ENCODE measurements at places on chromosomes 7 and 10.
A peak's percentile ranks its signal among the peaks of the same experiment; 100 is the strongest.

DNA sequence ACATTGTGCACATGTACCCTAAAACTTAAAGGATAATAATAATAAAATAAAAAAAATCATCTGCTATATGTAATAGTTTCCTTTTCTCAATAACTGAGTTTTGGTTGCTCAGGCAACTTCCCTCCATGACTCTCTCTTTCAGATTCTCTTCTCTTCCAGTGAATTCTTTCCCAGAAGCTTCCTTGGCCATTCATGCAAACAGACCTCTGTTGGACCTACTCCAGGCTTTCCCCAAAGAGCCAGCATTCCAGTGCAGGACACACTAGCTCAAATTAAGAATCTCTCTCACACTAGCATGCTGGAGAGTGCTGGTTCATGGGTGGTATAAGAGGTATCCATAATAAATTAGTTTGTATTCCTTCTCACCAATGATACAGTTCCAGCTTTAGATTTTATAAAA, 31.0 kb upstream of the ZEB1 start:
- DNase-seq = no peak

DNA sequence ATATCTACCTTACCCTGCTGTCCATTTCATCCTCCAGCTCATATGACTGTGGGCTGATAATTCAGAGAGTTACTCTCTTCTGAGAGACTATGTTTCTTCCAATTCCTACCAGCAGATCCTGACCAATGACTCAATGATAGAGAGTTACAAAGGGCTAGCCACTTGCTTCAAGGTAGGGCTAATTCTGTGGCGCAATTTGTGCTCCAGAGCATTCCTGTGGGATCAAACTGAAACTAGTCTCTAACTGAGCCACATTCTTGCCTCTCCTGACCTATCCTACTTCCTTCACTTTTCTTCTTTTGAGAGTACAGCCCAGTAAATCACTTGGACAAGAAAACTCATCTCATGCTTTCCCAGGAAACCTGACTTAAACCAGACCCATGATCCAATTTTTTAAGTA, 17.9 kb upstream of the ASZ1 start:
- DNase-seq = no peak

DNA sequence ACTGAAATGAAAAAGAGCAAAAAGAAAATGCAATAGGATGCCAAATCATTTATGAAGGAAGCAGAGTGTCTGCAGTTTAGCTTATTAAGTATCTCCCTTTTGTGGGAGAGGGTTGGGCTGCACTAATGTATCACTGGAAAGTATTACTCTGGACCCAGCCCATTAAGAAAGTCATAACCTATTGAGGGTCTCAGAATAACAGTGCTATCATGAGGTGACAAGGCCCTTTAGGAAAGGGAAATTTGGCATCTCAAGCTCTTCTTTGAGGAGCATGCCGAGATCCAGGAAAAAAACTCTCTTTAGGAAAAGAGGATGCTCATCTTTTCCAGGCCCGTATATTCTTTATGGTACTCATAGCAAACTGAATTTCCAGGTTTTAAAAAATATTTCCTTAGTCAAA, 114.6 kb downstream of the PRKG1 start:
- no peak for DNase-seq

- no peak for DNase-seq
Observed at GRCh38 chr7:47988496-47989386, 9.3 kb upstream of the HUS1 start.

DNA sequence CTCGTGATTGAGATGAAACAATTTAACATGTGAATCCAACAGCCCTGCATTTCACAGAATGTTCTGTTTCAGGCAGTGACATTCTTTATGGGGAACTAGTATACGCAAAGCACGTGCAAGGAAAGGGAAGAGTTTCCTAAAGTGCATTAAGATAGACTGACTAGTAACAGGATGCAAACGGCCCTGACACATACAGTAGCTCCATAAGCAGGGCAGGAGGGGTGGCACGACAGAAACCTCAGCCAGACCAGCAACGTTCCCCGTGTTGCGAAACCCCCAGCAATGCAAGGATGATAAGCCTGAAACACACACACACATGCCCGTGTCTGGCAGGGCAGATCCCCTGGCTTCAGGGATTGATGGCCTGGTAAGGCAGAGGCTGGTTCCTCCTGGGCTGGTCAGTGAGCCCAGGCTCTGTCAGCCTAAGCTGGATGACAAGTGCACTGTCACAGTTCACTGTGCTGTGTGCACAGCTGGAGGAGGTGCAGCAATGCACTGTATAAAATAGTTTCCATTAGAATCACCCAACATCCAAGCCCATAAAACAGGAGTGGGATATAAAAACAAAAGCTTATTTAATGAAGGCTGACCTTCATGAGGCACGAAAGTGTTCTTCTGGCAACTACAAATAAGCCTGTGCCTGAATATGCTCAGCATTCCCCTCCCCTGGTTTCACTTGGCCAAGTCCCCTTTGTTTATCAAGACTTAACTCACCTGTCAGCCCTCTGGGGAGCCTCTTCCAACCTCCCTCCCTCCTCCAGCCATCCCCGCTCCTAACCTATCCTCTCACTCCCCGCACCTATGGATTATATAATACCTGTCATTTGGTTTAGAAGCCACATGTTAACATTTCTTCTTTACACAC, 88.8 kb downstream of the GSAP start:
- peak; percentile 97 for DNase-seq

GRCh38 chr7:36916116-36916515, 191.8 kb upstream of the AOAH start:
- no peak for DNase-seq

DNA sequence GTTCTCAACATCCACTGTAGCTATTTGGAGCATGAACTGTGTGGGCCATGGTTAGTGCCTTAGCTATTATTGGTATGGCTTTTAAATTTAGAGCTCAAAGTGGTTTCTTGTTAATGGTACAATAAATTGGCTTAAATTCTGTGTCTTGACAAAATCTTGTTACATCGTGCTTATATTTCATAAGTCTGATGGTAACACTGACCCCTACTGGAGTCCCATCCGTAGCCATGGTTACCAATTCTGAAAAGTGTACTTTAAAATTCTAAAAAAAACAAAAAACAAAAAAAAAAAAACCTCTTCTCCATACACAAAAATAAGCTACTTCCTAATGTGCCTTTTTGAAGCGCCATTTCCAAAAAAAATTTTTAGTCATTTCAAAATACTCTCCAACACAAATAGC, 6.4 kb upstream of the RPP30 start:
- DNase-seq = no peak

- DNase-seq = peak; percentile 85
Observed at GRCh38 chr7:20141666-20142065, 75.5 kb downstream of the MACC1 start.

DNA sequence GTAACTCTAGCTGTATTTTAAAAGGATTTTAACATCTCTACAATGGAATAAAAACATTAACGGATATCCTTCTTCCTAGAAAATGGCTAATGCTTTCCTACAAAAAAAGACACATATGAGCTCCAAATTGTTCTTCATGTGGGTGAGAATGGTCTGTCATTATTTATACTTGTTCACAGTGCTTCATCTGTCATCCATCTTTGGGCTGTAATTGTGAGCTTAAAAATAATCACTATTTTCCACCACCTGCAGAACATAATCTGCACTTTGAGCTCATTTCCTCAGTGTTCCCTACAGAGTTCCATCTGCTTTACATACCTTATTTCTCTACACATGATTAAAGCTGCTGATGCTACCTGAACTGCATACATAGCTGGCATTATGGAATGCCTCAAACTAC, 979.1 kb upstream of the C7orf33 start:
- no peak for DNase-seq

GRCh38 chr7:49812534-49812933, 39.1 kb downstream of the VWC2 start:
- no peak for DNase-seq

DNA sequence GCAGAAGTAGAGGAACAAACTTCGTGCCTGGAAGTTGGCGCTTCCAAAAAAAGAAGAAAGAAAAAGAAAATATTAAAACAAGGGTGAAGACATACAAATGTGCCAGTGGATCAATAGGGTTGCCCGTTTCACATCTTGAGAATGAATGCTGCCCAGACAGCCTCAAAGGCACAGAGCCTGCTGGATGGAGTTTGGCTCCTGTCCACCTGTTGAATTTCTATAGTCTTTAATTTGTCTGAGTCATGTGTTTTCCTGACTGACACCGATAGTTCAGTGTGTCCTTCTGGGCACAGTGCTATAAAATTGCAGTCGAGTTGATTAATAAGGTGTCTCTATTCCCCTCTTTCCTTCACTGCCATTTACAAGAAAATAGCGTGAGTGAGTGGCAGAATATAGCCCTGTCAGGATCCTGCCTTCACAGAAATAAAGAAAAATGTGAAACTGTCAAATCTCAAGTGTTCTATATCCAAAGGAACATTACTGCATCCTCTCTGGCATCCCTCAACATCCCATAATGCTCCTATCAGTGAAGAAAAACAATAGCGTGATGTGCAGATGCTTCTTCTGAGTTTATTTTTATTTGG, 471.3 kb upstream of the AUTS2 start:
- DNase-seq = no peak

DNA sequence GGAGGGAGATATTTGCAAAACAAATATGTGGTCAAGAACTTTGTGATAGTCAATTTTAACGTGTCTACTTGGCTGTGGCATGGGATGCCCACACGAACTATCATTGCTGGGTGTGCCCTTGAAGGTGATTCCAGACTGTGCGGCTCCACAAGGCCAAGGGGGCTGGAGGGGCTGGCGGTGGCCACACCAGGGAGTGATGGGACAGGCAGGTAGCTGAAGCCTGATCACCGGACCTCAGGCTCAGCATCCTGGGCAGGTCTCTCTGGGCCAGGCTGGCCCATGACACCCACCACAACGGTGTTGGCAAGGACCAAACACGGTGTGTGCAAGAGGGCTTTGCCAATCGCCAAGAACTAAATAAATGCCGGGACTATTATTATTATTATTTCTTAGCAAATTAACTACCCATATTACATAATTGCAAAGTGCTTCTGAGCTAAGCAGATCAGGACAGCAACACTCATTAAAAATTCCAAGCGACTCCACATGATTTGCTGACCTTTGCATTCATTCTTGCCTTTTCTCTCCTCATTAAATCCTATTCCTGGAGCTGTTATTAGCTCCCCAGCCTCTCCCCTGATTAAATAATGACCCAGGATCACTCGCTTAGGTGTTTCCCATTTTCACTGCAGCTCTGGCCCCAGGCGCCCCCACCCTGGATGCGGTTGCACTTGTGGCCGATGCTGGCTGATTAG, 35.4 kb upstream of the PPP2R2D start:
- DNase-seq = no peak

- DNase-seq = no peak
Observed at GRCh38 chr10:6473901-6474370, 106.1 kb downstream of the PRKCQ start.

DNA sequence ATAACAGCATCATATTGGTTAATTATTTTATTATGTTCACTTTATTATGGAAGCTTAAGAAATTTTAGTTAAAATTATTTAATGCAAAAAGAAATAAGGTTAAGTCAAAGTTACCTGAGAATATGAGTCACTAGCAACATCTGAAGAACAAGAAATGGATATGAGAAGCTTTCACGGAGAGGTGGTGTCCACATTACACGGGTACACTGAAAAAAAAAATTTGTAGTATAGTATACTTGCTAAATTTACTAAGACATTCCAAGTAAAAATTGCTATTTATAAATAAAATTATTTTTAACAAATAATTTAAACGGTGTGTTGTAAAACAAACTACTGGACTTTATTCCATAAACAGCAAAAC, 63.9 kb downstream of the DPY19L1 start:
- DNase-seq = no peak

DNA sequence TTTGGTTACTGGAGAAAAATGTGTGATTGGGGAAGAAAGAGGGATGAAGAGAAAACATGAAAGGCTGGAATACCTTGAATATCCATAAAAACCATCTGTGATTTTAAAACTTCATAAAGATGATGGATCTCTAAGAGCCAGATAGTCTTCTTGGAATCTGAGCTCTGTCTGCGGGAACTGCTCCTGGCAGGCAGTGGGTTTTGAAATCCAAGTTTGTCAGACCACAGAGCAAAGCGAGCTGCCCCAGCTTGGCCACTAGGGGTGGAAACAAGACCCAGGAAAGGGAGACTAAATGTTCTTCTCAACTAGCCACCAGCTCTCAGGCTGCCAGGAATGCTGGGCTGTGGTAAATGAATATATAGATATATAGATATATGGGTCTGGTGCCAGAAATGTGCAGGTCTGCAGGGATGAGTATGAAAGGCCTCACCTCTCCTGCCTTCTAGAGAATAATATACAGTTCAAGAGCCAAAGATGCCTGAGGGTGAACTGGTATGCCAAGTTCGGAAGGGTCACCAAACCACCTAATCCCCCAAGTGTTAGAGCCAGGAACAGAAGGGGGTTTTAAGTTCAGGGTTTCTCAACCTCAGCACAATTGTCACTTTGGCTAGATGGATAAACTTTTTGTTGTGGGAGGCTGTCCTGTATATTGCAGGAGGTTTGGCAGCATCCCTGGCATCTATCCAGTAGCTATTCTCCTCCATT, 208.8 kb downstream of the KCNMA1 start:
- DNase-seq = no peak

DNA sequence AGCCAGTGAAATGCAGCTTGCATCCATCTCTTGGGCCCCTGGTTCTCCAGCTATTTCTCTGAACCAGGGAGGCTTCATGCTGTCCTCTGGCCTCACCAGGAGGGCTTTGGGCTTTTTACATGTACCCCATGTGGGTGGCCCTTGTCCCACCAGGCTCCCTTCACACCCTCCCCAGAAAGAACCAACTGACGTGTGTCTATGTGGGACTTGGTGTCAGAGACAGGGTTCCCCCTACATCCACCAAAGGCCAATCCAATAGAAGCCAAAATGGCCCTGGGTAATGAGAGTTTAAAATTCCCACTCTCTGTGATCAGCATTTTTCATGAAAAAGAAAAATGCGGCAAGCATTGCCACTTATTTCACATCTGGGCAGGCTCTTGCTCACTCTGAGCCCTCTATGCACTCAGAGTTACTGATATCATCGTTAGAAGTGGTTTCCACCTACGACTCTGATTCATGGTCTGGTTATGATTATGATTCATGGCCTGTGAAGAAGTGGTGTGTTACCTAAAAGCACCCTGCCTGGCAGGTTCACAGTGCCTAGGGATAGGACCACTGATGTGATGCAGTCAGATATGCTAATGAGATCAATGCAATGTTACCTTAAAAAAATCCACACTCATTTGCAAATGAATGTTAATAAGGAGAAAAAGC, 133.5 kb downstream of the BUB3 start:
- DNase-seq = no peak

Data from NCI-H460 (cell line).